Thyroid gland (tissue), 4 donors: ENCODE measurements at places on chromosomes 1 and 21. TPM values are rescaled to one million over a fixed set of nuclear protein-coding genes. Genes with fewer than 3 reads are reported as not detected.

The FMO2 gene
- total RNA-seq = 128 TPM

- no peaks in the 10 kb centered on the region for H3K4me1 ChIP-seq
- H3K4me3 ChIP-seq = no peak overlapping the region
- H3K36me3 ChIP-seq = no peaks in the 10 kb centered on the region
- no peak overlapping the region for H3K27ac ChIP-seq
Measured at GRCh38 chr1:99820546-99820945, 29.6 kb upstream of the AGL start.

DNA sequence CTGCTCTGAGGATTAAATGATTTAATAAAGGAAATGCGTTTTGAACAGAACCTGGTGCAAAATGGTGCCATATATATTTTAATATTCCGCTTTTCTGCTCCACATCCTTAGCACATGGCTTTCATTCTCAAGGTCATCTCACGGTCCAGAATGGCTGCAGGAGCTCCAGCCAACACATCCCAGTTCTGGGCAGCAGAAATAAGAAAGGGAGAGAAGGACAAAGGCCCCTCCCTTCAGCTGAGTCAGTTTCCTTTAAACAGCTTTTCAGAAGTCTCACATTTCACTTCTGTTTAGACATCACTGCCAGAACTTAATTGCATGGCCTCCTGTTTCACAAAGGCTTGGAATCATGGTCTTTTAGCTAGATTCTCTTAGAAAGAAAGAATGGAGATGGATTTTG is 75.2 kb upstream of the LRRN2 start:
- H3K36me3 ChIP-seq = no peaks in the 10 kb centered on the region
- H3K27ac ChIP-seq = no peak overlapping the region
- no peak overlapping the region for H3K4me3 ChIP-seq
- no peaks in the 10 kb centered on the region for H3K27me3 ChIP-seq

DNA sequence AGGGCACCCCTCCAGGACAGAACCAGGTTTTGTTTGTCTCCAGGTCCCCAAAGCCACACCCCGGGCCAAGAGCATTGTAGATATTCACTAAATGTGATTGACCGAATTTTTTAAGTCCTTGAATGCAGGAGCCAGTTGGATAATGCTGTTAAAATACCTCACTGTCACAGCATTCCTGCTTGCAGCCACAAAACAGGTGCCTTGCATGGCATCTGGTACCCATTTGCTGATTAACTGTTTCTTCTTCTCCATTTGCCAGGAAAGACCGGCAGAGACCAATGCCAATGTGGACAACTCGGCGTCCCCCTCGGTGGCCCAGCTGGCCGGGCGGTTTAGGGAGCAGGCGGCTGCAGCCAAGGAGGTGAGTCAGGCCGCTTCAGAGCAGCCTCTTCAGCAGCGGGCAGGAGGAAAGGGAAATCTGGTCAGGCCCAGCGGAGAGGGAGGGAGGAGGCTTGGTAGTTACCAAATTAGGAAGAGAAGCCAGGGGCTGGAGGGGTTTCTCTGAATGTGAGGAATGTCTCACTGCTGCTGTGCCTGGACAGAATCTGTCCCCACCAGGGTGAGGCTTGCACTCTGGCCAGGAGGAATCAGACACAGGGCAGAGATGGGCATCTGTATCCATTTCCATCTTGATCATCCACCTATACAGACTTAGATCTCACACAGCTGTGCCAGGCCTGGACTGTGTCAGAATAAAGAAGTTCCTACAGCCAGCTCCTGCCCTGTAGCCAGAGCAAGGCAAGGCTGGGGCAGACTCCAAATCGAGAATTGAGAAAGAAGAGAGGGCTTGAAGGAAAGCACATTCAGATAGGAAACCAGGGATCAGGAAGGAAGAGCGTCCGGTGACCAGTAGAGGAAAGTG is 37.9 kb upstream of the MPZL1 start:
- DNase-seq = no peak
- no peaks in the 10 kb centered on the region for H3K4me1 ChIP-seq
- H3K27ac ChIP-seq = no peak overlapping the region
- H3K4me3 ChIP-seq = no peak overlapping the region
- H3K36me3 ChIP-seq = no peaks in the 10 kb centered on the region
- H3K27me3 ChIP-seq = no peaks in the 10 kb centered on the region
